ENCODE measurements at places on chromosomes 3 and 15.
A peak's percentile ranks its signal among the peaks of the same experiment; 100 is the strongest.

GRCh38 chr15:84398763-84399701 lies 163.5 kb downstream of the GOLGA6L4 start:
- DNase-seq: no peak

GRCh38 chr3:96449346-96449745 lies 365.0 kb upstream of the EPHA6 start:
- no peak for DNase-seq

DNA sequence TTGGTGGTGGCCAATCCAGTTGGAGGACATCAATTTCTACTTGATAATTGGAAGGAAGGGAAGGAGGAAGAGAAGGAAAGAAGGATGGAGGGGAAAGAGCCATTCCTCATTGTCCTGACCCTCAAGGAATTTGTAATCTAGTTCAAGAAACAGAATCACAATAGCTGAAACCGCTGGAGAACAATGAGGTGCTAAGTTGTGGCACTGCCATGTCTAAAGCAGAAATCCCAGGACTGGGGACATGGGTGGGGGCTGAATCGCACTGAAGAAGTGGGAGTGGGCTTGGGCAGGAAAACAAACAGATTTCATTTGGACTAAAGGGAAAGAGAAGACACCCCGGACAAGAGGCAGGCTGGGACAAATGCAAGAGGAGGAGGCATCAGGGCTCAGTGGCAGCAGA lies 183.6 kb downstream of the UACA start:
- DNase-seq: no peak

DNA sequence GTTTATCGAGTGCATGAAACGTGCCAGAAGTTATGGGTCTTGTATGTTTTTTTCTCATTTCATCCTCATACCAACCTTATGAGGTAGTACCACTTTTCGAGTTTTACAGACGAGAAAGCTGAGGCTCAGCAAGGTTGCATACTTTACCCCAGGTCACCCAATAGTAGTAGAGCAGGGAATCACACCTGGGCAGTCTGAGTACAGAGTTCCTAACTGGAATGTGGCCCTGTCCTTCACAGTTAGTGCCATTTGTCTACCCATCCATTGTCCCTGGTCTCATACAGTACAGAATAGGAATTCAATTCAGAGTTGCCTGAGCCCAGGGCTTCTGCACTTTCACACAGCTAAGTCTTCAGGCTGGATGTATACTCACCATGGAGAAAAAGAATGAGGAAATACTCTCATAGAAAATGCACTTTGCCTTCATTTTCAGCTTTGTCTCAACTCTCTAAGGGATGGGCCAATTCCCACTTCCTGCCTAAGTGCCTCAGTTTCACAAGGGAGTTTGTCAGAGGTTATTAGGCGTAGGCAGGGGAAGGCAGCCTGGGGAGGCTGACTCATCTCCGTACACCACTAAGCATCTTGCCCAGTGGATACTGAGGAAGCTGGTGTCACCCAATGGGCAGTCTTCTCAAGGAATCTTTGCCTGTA lies 93.2 kb downstream of the TMEM212 start:
- no peak for DNase-seq

- DNase-seq: no peak
These were observed 523.4 kb downstream of the CADM2 start for GRCh38 chr3:85482213-85482490.

DNA sequence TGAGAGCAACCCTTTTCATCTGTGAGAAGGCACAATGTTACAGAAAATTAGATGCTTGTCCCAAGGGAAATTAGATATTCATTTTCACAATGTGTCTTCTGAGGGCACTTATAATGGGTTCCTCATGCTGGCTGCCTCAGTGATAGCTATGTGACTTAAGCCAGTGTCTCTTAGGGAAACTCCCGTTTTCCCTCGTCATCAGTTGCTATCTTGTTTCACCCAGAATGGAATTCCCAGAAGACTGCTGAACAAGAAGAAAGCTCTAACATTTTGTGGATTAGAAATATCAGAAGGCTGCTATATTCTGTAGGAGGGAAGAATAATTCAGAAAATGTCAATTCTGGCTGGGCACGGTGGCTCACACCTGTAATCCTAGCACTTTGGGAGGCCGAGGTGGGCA lies 67.9 kb upstream of the WDR72 start:
- no peak for DNase-seq

DNA sequence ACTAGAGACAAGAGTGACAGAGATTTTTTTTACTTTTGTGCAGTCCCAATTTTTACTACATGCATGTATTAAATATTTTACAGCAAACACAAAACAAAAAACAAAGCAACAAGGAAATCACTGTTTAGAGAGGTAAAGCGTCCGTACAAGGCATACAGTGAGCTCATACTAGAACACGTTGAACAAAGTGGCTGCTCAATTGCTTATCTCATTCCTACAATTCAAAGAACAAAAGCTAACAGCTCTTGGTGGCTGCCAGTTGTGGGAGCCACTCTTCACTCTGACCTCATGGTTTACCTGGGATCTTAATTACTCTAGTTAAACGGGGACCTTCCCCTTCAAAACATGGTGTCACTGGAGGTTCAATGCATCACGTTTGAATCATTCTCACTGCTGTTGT lies 7.6 kb upstream of the ARHGEF26 start:
- DNase-seq: no peak

- DNase-seq: no peak
These were observed 541.5 kb downstream of the GABRG3 start for GRCh38 chr15:27512281-27513001.

DNA sequence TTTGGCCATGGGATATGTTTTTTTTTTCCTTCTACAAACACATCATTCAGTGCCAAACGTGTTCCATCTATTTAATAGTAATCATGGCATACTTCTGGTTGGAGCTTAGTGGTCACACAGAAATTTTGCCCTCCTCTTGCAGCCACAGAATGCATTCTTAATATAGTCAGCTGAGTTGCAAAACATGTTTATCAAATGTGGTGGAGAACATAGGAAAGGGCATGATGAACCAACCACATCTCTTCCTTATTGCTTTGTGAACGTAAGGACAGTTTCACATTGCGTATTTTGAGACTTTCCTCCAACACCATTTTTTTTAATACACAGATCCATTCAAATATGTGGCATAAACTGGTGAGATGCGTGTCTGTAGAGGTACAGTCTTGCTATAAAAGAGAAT lies 106.8 kb downstream of the BBX start:
- DNase-seq: no peak

GRCh38 chr3:12345584-12346494 lies 57.0 kb downstream of the PPARG start:
- no peak for DNase-seq

DNA sequence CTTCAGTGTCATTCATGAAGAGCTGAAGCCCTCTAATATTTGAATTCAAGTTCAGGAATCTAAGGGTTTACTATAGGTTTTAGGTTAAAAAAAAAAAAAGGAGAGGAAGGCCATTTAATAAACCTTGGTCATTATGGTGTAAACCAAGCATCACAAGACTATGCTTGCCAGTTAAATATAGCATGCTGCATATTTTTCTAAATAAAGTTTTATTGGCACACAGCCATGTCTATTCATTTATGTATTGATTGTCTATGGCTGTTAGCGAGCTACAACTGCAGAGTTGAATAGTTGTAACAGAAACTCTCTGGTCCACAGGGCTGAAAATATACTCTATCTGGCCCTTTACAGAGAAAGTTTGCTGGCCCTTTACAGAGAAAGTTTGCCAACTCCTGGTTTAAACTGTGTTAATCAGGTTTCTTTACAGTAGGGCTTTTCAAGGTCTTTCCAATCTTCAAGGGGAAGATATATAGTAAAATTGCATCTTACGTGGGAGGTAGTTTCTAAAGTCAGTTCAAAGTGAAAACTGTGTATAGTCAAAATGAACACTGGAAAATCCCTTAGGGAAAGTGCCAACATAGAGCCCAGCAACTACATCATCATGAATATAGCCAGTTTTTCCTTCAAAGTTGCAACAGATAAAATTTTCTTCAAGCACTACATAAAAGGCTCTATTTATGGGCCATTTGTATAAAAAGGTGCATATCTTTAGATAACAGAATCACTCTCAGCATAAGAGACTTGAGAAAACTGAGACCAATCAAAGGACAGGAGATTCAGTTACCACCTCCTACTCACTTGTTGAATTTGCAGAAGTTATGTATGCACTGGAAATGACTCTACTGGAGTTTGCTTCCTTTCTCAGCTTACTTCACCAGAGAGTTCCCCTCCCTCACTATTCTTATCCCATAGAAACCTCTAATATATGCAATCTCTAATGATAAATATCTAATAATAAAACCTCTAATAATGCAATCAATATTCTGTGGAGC lies 49.7 kb upstream of the FRMD4B start:
- DNase-seq: no peak

- DNase-seq: no peak
These were observed 1.4 kb upstream of the RSRC1 start for GRCh38 chr3:158108445-158108985.

GRCh38 chr3:155372281-155372680 lies 78.8 kb upstream of the STRIT1 start:
- no peak for DNase-seq

GRCh38 chr3:164620423-164620822 lies 457.9 kb downstream of the SI start:
- DNase-seq: no peak

GRCh38 chr15:89227425-89227824 lies 6.0 kb upstream of the RLBP1 start:
- no peak for DNase-seq

DNA sequence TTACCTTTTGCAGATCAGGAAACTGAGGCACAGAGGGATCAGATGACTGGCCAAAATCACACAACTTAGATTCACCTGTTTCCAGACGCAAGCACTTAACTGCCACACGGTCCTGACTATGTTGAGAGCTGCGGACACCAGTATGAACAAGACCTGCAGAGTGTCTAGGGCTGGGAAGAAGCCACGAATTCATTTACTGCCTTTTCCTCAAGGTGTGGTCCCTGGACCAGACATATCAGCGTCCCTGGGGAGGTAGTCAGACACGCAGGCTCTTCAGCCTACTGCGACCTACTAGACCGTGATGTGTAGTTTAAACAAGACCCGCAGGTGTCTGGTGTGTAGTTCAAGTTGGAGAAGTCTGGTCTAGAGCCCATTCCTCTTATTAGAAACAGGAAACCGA lies 541 bp upstream of the SLC6A11 start:
- DNase-seq: no peak

GRCh38 chr15:63387748-63388493 lies 6.3 kb upstream of the CA12 start:
- DNase-seq: no peak

- no peak for DNase-seq
These were observed 31.8 kb downstream of the GPR171 start for GRCh38 chr3:151171145-151171757.

GRCh38 chr3:116374901-116375300 lies 70.4 kb downstream of the LSAMP start:
- no peak for DNase-seq

- no peak for DNase-seq
These were observed 19.6 kb upstream of the DGKG start for GRCh38 chr3:186381424-186382216.

GRCh38 chr3:75294124-75294523 lies 370.0 kb upstream of the FRG2C start:
- DNase-seq: no peak

GRCh38 chr3:49668861-49669260 lies 5.3 kb upstream of the APEH start:
- DNase-seq: no peak

- DNase-seq: no peak
These were observed 584 bp upstream of the LARS2 start for GRCh38 chr3:45387636-45388348.

GRCh38 chr15:78449220-78449999 lies 11.4 kb downstream of the IREB2 start:
- no peak for DNase-seq

- peak; percentile 35 for DNase-seq
These were observed at the start of gene CFAP44 for GRCh38 chr3:113441051-113441770. Gene CFAP44, minus strand, starts transcription at chr3:113441493. Its CDS starts 7,829 bp downstream, at chr3:113433664.

DNA sequence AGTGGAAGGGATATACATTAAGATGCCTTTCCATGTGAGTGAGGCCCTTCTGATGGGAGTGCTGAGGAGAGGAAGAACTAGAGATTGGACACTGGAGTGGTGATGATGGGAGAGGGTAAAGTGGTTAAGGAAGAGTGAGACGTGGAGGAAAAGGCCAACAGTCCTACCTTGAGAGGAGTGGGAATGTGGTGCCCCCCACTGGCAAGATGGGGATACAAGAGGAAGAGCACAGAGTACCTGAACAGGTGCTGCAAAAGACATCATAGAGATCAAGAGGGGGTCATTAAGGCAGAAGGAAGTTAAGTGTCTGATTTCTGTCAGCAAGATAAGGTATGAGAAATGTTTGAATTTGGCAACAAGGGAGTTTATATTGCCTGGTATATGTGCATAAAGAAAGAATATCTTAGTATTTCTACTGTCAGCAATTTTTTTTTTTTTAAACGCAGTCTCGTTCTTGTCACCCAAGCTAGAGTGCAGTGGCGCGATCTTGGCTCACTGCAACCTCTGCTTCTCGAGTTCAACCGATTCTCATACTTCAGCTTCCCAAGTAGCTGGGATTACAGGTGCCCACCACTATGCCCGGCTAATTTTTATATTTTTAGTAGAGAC lies 34.0 kb downstream of the ARIH2 start:
- DNase-seq: peak; percentile 18

DNA sequence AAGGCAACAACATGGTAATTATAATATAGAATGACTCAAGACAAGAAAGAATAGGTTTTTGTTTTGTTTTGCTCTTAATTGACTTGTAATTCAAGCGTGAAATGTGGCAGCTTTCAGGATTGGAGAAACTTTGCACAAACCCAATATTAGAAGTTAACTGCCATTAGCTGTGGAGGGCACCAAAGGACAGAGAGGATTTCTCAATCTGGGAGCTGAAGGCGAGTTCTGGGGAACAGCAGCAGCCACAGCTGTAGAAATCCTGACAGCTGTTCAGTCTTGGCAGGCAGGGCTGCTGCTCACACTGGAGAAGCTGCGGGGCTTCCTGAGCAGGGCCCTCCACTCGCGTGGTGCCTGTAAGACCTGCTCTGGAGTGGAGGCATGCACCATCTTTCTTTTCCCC lies 182.2 kb upstream of the IL12A start:
- DNase-seq: no peak

- DNase-seq: no peak
These were observed 929.5 kb upstream of the ALCAM start for GRCh38 chr3:104437131-104437750.

DNA sequence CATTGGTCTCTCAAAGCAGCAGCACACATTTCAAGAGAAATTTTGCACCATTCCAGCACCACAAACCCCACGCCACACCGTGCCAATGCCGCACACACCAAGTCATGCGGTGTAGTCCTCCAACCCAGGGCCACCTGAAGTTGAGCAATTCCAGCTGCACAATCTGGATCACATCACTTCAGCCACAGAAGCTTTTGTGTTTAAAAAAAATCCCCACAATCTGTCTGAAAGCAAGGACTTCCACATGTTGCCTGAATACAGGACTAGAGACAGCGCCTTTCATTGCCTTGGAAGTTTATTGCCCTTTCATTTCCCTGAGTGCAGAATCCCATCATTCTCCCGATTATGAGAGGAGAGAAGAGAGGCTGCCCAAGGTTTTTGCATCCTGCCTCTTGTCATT lies 175.6 kb upstream of the BCL6 start:
- DNase-seq: no peak

DNA sequence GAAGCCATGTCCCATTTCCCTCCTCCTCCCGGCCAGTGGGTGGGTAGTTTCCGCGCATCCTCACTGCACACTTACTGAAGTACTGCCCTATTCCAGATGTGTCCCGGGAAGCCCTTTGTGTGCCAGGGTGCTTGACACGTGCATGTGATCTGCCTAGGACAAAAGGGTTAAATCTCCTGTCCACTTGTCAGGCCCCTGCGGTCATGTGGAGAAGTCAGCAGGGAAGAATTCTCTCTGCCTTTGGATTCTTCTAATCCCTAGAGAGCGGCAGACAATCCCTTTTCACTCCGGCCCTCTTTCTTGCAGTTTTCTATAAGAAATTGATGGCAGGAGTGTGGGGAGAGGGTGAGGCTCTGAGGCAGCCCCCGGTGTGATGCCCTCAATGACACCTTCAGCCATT lies 19.8 kb downstream of the ST8SIA2 start:
- no peak for DNase-seq

Measured in activated T-helper 1 cell treated with Interleukin-2 at 50 U/mL for 16 hours (primary cell).